ENCODE measurements at places on chromosomes 16 and 17. TPM values are rescaled to one million over a fixed set of nuclear protein-coding genes. Genes with fewer than 3 reads are reported as not detected.

GRCh38 chr16:86387468-86388440 lies 122.6 kb upstream of the FOXF1 start:
- peaks cover 2% of the 10 kb centered on the region for H3K4me1 ChIP-seq
- no peaks in the 10 kb centered on the region for H3K36me3 ChIP-seq
- H3K4me3 ChIP-seq = no peak overlapping the region
- no peak for DNase-seq

GRCh38 chr17:17152385-17152784 lies 53.7 kb downstream of the PLD6 start:
- H3K36me3 ChIP-seq = peaks cover 10% of the 10 kb centered on the region
- no peak overlapping the region for H3K27ac ChIP-seq
- H3K27me3 ChIP-seq = no peaks in the 10 kb centered on the region
- H3K4me1 ChIP-seq = no peaks in the 10 kb centered on the region

DNA sequence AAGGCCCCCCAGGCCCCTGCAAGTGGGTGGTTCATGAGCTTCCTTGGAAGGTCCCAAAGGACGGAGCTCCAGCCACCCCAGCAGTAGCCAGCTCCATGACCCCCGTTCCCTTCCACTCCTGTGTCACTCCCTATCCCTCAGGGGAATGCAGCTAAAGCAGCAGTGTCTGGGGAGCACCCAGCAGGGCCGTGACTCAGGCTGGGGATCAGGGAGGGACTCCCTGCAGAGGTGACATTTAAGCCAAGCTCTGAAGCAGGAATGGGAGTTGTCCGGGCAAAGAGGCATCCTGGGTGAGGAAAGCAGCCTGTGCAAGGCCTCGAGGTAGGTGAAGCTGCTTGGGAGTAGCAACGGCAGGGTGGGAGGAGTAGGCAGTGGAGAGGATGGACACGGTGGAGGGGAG lies 11.1 kb upstream of the NPTX1 start:
- H3K27me3 ChIP-seq = peaks cover 31% of the 10 kb centered on the region
- peaks cover 3% of the 10 kb centered on the region for H3K4me1 ChIP-seq
- no peak overlapping the region for H3K27ac ChIP-seq
- DNase-seq = no peak
- H3K4me3 ChIP-seq = no peak overlapping the region

DNA sequence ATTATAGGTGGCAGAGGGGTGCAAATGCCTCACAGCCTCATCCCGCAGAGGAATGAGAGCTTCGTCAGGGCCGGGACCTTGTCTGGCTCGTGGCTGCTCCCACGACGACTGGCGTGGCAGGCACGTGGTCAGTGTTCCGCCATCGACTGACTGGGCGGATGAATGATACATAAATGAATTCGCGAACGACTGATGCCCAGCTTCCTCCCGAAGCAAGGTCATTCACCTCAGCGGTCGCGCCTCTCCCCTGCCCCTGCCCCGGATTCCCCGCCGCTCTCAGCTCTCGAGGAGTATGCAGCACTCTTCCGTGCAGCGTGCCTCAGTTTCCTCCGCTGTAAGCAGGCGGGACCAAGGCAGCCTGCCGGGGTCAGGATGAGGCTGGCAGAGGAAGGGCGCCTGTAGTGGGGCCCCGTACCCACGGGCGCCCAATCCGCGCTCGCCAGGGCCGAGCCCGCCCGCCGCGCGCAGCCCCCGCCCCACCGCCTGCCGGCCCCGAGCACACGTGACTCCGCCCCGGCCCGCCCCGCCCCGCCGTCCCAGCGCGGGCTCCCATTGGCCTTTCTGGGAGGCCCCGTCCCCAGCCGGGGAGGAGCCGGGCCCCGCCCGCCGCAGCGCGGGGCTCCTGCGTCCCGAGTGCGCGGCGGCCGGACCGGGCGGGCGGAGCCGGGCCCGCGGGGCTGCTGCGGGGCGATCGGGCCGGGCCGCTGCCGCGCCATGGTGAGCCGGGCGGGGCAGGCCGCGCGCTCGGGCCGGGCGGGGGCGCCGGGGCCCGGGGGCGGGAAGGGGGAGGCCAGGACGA lies at the start of gene SNN:
Gene SNN, plus strand, starts transcription at position 632 of the 799 bp plus-strand sequence. CDS start 7,605 bp downstream, outside the sequence.
- peaks cover 23% of the 10 kb centered on the region for H3K4me1 ChIP-seq
- peaks cover 16% of the 10 kb centered on the region for H3K27me3 ChIP-seq
- DNase-seq = peak; percentile 82
- peaks cover 1% of the 10 kb centered on the region for H3K36me3 ChIP-seq
- H3K27ac ChIP-seq = peak within 1 kb of the TSS; percentile 91
- H3K4me3 ChIP-seq = peak within 1 kb of the TSS; percentile 80

GRCh38 chr17:64073771-64074703 lies 53.6 kb upstream of the ICAM2 start:
- peaks cover 39% of the 10 kb centered on the region for H3K4me1 ChIP-seq
- H3K36me3 ChIP-seq = peaks cover 43% of the 10 kb centered on the region
- peak overlapping the region; percentile 43 for H3K4me3 ChIP-seq
- no peak for DNase-seq
- no peaks in the 10 kb centered on the region for H3K27me3 ChIP-seq

DNA sequence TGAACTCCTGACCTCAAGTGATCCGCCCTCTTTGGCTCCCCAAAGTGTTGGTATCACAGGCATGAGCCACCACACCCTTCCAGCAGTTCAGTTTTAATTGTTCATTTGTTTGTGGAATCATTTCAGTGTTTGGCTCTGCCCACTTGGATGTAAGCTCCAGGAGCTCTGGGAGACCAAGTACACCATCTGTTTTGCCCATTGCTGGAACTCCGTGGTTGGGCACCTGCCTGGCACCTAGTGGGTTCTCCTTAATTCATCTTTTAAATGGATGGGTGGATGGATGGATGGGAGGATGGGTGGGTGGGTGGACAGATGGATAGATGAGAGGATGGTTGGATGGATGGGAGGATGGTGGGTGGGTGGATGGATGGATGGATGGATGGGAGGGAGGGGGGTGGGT lies 953 bp upstream of the NECAB2 start:
- H3K4me3 ChIP-seq = peak overlapping the region; percentile 33
- DNase-seq = no peak
- H3K27ac ChIP-seq = no peak overlapping the region
- no peaks in the 10 kb centered on the region for H3K36me3 ChIP-seq

Gene OR1G1
- total RNA-seq = not detected

Gene ABCC11
- 0.91 TPM for total RNA-seq

Gene ITGB3
- total RNA-seq = not detected
